ENCODE measurements at places on chromosomes 7 and 10. TPM values are rescaled to one million over a fixed set of nuclear protein-coding genes. Genes with fewer than 3 reads are reported as not detected.

SYT15 gene
- total RNA-seq = under 0.01 TPM

PCLO gene
- 3.8 TPM for total RNA-seq

GPR85 gene
- total RNA-seq = 2.2 TPM

PAXIP1 gene
- total RNA-seq = 9.2 TPM

ASB15 gene
- not detected for total RNA-seq

NODAL gene
- total RNA-seq = 0.17 TPM

ABCC2 gene
- 0.83 TPM for total RNA-seq

ATG9B gene
- total RNA-seq = 0.94 TPM

TEX47 gene
- total RNA-seq = not detected

SDK1 gene
- total RNA-seq = 2.0 TPM

DDX50 gene
- 46.2 TPM for total RNA-seq

LIPN gene
- total RNA-seq = not detected

MALRD1 gene
- total RNA-seq = not detected

ADCYAP1R1 gene
- total RNA-seq = not detected

TCERG1L gene
- 0.17 TPM for total RNA-seq

CDH23 gene
- total RNA-seq = 0.11 TPM

TMEM236 gene
- total RNA-seq = 0.28 TPM

KNDC1 gene
- 0.83 TPM for total RNA-seq

SVIL gene
- 51.4 TPM for total RNA-seq

ZPBP gene
- 0.17 TPM for total RNA-seq

VGF gene
- total RNA-seq = 0.54 TPM

ANKRD61 gene
- total RNA-seq = not detected

Measured in mammary epithelial cell (primary cell).